A549 treated with CORT108297 at 1 μM for 4 hours (cell line): ENCODE measurements at places on chromosomes 11 and 22. TPM values are rescaled to one million over a fixed set of nuclear protein-coding genes. Genes with fewer than 3 reads are reported as not detected.

The PIK3IP1 gene
- total RNA-seq, result 1.0 to 1.5 TPM (median 1.3 TPM) in 5 replicates

The APOC3 gene
- not detected in 5 replicates for total RNA-seq

The TMPRSS5 gene
- total RNA-seq, result 0.08 to 0.15 TPM (median 0.12 TPM) in 5 replicates

The LRRC32 gene
- 0.13 to 0.16 TPM (median 0.15 TPM) in 5 replicates for total RNA-seq

The TMEM132A gene
- 110 to 179 TPM (median 170 TPM) in 5 replicates for total RNA-seq

The KCNQ1OT1 gene
- 0.03 to 0.06 TPM (median 0.05 TPM) in 5 replicates for total RNA-seq

The SULT4A1 gene
- not detected in 5 replicates for total RNA-seq

The MAML2 gene
- 1.9 to 2.7 TPM (median 2.4 TPM) in 5 replicates for total RNA-seq

The SMIM38 gene
- 0.04 to 0.05 TPM (median 0.05 TPM) in 4 of 5 replicates, not detected in the other for total RNA-seq
